H4 (cell line): ENCODE measurements at places on chromosomes 7 and 10.

GRCh38 chr10:113423981-113424721, 128.7 kb upstream of the HABP2 start:
- DNase-seq = no peak

- DNase-seq = no peak
These were observed 219.4 kb downstream of the BUB3 start for GRCh38 chr10:123373591-123373990.

DNA sequence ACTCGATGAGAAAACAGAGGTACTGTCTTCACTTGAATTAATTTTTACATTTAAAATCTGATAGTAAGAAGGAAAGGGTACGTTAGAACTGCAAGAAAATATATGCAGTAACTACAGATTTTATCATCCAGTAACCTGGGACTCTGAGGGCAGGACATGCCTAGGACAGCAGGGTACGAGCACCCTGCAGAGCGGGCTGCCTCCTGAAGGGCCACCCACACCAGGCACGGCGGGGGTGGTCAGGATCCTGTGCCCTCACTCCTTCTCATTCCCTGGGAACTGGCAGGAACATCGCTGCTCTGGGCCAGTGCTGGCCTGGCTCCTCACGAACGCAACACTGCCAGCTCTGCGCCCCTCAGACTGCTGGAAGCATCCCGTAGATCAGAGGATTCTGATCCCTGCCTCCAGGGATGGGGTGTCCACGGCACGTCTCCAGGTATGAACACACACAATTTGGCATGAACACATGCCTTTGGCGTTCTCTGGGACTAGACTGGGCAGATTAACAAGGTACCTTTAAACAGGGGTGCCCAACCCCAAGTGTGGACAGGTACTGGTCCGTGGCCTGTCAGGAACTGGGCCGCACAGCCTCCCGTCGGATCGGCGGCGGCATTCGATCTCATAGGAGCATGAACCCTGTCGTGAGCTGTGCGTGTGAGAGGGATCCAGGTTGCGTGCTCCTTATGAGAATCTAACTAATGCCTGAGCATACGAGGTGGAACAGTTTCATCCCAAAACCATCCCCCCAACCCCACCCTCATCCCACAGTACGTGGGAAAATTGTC, 99.3 kb upstream of the FAM20C start:
- no peak for DNase-seq

DNA sequence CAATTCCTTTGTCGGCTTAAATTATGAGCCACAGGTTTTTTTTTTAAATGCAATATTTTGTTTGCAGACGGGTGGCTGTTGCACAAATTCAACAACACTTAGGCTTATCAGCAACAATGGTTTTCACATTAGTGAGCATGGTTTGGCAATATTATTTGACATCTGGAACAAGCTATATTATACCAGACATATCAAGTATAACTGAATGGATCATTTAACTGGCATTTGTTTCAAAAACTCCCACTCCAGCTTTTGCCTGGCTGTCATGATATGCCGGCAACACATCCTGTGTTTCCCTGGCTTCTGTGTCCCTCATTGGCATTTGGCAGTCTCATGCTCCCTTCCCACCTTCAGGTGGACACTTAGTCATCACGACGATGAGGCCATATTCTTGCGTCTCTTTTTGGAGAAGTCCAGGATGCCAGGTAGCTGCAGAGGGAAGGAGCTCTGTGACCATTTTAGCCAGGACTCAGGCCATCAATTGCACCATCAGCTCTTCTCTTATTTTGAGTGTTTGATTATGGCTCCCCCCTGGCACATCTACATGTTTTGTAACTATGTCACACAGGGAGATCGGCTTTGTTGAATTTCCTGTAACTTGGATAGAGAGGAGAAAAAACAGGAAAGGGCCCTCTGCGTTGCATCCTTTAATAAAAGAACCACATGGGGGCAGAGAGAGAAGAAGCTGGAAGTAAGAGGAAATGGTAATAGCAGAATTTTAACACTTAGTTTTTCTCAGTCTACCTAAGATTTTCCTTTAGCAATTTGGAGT, 413.9 kb downstream of the LRMDA start:
- DNase-seq = no peak

GRCh38 chr7:81562581-81562980, 207.3 kb downstream of the HGF start:
- DNase-seq = no peak

- no peak for DNase-seq
These were observed 357.6 kb upstream of the CELF2 start for GRCh38 chr10:10660054-10660453.

- no peak for DNase-seq
These were observed 167.0 kb downstream of the CTTNBP2 start for GRCh38 chr7:117706210-117706609.

DNA sequence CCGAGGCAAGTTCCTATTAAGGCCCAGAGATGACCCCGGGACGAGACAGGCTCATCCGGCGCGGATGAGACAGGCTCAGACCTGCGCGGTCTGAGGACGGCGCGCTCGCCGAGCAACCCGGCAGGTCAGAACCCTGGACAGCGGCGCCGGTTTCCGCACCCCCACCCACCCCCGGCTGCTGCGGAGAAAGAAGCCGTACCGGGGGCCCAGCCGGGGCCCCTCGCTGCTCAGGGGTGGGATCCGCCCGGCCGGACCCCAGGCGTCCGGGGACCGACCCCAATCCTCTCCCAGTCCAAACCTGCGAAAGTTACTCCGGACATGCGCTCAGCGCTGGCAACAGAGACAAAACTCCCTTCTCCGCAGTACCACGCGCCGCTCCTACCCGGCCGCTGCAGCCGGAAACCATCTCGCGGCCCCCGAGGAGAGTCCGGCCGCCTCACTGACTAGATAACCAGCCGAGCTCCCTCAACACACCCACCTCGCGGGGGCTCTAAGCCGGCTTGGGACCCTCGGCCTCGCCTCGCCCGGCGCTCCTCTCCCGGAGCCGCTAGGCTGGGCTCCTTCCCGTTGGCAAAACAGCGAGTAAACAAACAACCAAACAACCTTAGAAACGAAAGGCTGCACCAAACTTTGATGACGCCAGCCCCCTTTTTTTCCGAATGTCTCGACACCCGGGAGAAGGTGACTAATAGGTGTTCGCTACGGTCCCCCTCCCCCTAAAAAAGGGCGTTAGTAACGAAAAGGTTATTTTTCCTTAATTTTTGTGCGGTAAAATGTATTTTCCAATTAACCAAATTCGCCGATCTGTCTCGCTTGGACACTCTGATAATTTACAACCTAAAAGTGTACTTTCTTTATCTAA, 2.3 kb upstream of the DRGX start:
- DNase-seq = no peak
